ENCODE measurements at places on chromosomes 3 and 15.

GRCh38 chr3:128167973-128168674 lies 14.8 kb downstream of the EEFSEC start:
- no peak for DNase-seq

GRCh38 chr3:156761007-156761406 lies 65.1 kb upstream of the LEKR1 start:
- no peak for DNase-seq

DNA sequence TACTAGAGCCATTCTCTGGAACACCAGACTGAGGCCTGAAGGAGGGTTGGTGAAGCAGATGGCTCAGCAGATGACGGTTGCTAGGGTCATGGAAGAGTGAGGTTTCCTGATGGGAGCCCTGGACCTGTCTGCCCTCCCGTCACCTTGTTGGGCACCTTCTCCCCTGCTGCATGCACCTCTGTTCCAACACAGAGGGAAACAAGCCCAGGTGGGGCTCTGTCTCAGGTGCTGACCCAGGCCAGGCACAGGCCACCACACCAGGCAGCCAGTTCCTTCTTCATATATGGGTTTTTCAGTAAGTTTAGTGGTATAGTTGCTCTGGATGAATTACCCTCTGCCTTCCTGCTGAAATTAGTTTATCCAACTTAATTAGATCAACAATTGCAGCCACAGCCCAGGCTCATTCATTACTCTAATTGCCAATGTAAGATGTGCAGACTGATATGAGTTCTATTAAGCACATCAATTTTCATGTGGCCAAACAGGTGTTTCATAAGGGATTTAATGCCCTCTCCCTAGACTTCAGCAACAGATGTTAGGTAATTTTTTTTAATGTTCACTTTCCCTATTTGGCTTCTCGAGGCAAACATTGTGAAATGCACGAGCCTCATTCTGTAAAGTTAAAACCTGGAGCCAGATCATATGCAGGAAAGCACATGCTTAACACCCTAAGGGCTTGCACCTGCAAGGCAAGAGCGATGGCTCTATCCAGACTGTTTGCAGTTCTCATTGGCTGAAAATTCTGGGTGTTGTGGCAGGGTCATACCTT lies 174.8 kb downstream of the CHDH start:
- DNase-seq, result no peak

GRCh38 chr3:38327335-38328009 lies 19.1 kb upstream of the XYLB start:
- no peak for DNase-seq

DNA sequence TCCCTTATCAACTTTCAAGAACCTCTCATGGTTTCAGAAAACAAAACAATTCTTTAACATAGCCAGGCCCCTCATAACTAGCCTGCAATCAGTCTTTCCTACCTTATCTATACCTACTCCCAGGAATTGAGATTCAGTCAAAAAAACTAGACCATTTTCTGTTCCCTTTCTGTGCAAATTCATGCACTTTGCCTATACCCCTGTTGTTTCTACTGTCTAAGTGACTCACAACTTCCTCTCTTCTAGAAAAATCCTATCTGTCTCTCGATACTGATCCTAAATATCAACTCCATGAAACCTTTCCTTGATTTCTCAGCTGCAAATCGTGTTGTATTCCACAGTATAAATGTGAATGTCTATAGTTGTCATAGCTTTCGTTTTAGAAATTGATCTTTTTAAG lies 10.9 kb upstream of the IL1RAP start:
- no peak for DNase-seq

DNA sequence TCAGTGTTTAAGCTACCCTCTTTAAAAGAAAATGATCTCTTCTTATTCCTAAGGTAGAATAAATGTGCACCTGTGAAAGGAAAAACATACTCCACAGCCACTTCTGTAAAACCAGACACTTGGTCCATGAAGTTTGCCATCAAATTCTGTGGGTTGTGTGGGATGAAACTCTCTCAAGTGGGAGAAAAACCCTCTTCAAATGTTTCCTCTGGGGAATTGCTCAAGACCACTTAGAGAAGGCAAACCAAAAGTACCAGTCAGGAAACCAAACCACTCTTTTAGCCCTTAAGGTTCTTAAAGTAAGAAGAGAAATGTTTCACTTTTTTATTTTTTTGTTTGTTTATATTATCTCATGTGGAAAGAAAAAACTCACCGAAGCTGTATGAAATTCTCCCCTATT lies 1.2 kb downstream of the COL8A1 start:
- DNase-seq, result no peak

DNA sequence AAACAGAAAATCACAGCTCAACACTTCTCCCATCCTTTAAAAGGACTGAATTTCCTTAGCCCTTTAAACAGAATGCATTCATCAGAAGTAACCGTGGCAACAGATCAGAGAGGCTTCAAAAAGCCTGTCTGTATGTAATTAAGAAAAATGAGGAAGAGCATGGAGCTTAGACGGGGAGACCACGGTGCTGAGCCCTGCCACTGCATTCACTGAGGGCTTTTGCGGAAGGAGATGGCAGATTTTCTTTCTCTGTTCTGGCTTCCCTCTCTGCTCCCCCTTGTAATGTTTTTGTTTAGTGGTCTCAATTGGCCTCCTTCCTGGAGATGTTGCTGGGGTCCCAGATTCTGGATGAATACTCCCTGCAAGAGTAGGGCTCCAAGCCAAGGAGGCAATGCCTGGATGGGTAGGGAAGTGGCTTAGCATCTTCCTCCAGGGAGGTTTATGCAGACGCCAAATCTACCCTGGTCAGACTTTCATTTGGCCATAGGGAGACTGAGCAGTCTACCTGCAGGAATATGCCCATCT lies 332.9 kb downstream of the EPHB1 start:
- DNase-seq, result no peak

DNA sequence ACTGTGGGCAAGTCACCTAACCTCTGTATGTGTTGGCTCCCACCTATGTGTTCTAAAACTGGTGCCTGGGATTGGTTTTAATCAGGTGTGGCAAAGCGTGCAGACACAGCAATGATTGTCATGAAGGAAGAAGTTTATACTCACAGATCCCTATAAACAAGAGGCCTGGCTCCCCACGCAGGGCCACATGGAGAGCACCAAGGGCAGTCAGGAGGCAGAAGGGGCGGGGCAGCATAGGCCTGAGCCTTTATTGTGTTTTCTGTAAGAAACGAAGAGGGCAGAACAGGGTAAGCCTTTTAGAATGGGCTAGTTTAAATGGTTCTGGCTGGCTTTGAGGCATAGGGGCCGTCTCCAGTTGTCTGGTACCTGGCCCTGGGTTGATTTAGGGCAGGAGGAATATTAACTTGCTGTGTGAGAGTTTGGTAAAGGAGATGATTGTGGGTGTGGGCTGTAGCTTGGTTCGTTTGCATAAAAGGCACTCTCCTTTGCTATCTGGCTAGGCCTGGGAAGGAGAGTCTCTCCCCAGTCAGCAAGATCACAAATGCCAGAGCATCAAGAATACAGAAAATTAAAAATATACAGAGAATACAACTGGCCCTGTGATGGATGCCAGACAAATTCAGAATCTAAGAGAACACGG lies 2.2 kb upstream of the FBXW12 start:
- no peak for DNase-seq

- no peak for DNase-seq
Measured at GRCh38 chr3:157914882-157915281, 191.3 kb downstream of the SHOX2 start.

DNA sequence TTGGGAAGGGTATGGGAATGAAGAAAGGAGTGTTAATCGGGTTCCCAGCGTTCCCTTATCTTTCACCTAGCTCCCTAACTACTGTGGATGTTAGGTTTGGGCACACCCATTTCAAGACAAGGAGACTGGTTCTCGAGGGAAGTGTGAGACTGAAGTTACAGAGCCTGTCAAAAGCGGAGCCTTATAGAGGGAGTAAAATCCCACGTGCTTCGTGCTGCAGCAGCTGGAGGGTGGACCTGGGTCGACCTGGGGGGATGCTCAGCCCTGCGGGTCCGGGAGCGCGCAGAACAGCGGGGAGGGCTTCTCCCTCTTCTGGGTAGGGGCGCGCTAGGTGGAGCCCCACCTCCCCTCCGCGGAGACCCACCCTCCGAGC lies 314 bp upstream of the TMED3 start:
- no peak for DNase-seq

- DNase-seq, result no peak
Measured at GRCh38 chr3:73449774-73450173, 175.0 kb downstream of the PDZRN3 start.

DNA sequence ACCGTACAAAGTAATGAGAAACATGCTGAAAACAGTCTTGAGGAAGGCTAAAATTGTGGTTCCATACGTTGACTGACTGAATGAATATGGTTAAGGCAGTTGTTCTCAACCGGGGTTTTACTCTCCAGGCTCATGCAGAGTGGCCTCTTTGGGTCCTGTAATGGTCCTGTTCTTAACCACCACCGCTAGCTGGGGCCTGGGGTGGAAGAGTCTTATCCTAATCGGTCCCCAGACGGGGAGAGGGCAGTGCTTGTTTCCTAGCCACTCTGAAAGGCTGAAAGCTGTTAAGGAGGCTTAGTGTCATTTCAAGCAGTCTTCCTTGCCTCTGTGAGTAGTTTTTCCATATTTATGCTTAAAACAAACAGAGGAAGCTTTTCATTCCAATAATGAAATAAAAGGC lies 32.0 kb downstream of the SELENOT start:
- no peak for DNase-seq

GRCh38 chr3:122406198-122406597 lies 9.7 kb downstream of the WDR5B start:
- DNase-seq, result no peak

GRCh38 chr3:48459773-48460516 lies 13.4 kb downstream of the ATRIP start:
- no peak for DNase-seq

GRCh38 chr15:53059273-53060043 lies 269.3 kb upstream of the ONECUT1 start:
- DNase-seq, result no peak

DNA sequence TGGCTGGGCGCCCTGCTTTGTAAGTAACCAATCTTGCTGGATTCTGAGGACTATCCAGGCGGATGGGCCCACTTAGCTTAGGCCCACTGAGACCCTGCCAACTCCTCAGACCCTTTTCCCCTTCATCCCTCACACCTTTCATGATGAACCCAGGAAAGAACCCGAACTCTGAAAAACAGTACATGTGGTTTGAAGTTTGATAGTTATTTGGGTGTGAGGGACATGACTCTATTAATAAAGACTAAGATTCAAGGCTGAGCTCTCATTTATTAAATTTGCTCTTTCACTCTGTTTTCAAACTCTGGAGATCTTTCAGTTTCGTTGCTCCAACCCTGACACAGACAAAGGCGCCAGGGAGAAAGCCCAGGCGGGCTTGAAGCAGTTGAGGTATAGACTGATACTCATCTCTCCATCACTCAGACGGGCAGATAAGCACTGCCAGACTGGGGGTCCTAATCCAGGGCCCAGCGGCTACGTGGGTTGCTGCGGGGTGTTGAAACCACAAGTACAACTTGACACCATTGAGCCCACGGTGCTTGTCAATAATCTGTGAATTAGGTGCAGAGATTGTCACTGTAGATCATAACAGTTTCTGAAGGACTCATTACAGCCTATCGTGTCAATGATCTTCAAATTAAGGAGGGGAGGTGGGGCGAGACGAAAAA lies 7.2 kb upstream of the SOX2 start:
- no peak for DNase-seq

DNA sequence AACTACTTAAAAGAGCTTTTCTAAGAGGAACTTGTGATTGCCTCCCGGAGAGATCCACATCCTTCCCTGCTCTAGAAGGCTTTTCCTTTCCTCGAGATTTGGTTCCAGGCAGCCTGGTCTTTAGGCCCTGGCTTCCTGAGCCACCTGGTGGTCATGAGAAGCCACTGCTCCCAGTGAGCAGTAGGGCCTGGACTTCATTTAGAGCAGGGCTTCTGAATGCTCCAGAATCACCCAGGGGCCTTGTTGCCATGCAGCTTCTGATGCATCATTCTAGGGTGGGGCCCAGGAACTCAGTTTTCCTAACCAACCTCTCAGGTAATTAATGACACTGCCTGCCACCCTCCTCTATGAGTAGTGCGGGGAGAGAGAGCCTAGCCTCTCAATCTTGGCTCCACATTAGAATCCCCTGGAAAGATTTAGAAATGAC lies 29.6 kb downstream of the PSMD6 start:
- DNase-seq, result no peak

DNA sequence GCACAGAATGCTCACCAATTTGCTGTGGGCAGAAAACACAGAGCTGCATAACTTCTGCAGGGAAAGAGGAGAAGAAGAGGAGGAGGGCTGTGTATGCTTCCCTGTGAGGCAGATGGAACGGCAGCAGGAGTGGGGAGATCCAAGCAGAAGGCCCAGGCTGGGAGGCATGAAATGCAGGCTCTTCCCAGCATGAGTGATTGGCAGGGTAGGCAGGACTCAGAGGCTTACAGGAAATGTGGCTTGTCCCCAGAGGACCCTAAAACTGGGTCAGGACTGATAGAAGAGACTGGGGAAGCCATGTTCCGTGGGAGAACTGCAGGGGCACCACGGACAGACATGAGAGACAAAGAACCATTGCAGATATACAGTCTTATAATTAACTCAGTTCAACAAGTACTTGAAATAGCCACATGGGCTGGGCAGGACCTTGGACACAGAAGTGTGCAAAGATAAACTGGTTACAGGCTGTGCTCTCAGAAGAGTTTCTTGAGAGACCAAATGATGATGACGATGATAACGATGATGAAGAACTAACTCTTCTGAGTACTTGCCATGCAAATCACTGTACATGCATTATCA lies 286.9 kb downstream of the EPHB1 start:
- no peak for DNase-seq

- no peak for DNase-seq
Measured at GRCh38 chr3:58357402-58357801, 24.7 kb downstream of the PXK start.

GRCh38 chr3:149716984-149717383 lies 35.3 kb downstream of the COMMD2 start:
- DNase-seq, result no peak

GRCh38 chr15:59801649-59802048 lies 112.5 kb upstream of the BNIP2 start:
- DNase-seq, result no peak

DNA sequence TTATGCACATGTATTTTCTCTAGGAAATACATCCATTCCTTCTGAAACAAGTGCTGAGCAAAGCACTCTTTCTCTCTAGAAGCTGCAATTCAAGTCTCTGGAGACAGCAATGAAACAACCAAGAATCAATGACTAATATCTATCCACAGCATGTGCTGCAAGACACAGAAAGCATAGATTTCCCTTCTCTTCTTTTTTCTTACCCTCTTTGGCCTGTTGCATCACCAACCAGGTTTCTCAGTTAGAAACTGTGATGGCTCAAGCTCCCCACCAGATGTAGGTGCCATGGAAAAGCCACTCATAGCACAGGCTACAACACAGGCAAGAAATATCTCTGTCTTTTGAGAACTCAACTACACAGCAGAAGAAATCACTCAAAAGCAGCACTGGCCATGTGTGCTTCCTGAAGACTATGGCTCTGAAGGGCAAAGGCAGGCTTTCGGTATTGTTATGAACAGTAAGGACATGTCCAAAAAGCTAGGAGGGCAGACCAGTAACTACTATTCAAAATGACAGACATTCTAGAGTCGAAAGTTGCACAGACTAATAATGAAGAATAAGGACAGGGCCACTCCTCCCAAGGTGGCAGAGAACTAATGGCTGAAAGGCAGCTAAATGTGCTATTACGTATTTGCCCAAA lies 15.5 kb downstream of the ZDHHC3 start:
- no peak for DNase-seq

GRCh38 chr3:54936561-54936960 lies 8.7 kb upstream of the LRTM1 start:
- no peak for DNase-seq

Measured in NCI-H1436 treated with DMSO at 0.1 percent for 48 hours (cell line).